Colonic mucosa (tissue), 4 donors: ENCODE measurements at places on chromosomes 12 and 14. TPM values are rescaled to one million over a fixed set of nuclear protein-coding genes. Genes with fewer than 3 reads are reported as not detected.

DNA sequence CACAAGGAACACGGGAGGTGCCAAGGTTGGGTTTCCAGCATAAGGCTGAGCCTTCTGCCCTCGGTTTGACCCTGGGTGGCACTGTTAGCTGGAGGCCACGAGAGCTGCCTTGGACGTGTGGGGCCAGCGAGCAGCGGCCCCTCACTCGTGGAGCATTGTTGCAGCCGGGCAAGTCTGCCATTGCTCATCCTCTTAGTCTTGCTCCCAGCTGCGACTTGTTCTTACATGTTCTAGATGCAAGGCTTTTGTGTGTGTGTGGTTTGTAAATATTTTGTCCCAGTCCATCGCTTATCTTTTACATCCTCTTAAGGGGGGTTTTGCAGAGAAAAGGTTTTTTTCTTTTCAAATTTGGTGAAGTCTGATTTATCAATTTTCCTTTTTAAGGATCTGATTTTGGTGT is 21.1 kb upstream of the C1S start:
- no peak for DNase-seq

GRCh38 chr14:73233564-73233963 is 3.7 kb upstream of the PAPLN start:
- DNase-seq: no peak

OVCH1 gene
- not detected for total RNA-seq

- DNase-seq: no peak
Measured at GRCh38 chr12:51372021-51372420, 19.2 kb downstream of the GALNT6 start.

DNA sequence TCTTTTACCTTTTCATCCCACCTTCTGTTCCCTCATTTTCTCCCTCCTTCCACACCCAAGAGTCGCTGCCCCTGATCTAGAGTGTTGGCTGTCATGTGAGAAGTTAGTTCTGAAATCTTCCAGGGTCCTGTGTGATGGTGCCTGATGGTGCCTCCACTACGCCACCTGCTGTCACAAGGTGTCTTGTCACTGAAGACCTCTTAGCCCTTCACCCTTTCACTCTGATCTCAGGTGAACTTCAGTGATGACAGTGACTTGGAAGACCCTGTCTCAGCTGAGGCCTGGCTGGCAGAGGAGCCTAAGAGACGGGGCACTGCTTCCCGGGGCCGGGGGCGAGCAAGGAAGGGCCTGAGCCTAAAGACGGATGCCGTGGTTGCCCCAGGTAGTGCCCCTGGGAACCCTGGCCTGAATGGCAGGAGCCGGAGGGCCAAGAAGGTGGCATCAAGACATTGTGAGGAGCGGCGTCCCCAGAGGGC is 7.6 kb upstream of the PFDN5 start:
- peak; percentile 74 for DNase-seq

DNA sequence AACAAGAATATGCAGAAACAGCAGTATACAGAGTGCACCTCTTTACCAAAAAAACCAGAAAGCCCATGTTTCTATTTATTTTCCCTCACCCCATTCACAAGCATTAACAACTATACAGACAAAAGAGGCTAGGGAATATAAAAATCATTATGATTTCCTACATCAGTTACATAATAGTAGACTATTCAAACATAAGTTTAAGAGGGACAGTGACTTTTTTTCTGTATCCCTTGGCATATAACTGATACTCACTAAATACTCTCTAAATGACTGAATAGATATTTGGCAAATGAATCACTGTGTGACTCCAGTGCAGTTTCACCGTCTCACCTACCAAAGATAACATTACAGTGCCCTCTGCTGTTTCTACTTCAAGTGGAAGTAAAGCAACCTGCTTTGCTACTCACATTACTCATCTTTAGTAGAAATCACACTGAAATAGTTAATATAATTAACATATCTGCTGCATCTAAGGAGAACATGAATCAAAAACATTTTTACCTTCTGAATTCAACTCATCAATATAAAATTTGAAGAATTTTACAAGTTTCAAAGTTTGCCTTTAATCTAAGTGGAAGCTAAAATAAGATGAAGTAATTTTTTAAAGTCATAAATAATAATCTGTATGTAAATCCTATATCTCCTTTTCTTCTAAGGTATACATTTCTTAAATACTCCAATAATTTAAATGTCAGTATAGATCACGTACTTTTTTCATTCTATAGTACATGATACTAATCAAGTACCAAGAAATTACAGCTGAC is 103.8 kb downstream of the OSBPL8 start:
- DNase-seq: no peak

GRCh38 chr14:34619471-34619870 is 10.5 kb downstream of the SNX6 start:
- DNase-seq: no peak

DNA sequence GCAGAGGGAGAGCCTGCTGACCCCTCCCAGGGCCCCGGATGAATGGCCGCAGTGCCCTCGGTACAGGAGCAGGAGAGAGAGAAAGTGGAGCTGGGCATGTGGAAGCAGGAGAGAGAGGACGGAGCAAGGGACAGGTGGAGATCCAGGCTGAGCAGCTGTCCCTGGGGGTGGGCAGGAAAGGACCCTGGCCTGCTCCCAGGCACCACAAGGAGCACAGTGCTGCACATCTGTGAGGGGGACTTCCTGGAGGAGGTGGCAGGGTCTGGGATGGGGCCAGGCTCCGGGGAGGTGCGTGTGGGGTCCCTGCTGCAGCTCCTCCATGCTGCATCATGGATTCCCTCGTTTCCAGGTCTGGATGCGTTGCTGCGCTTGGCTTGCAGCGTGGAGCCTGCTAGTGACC is 13.0 kb upstream of the DLK1 start:
- no peak for DNase-seq

PLXNC1 gene
- 12.4 TPM for total RNA-seq

DNA sequence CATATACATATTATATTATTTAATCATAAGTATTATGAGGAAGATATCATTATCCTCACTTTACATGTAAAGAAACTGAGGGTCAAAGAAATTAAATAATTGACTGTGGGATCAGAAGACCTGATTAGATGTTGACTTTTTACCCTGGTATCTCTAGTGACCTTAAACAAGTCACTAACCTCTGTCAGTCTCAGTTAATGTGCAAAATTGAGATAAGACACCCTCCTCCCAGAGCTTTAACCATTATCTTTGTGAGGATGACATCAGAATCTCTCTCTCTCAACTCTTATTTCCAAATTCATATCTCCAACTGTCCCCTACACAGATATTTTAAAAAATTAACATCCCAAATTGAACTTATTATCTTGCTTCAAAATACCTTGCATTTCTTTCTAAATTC is 177.8 kb downstream of the KLHL28 start:
- DNase-seq: no peak
